ENCODE measurements at places on chromosomes 11 and 22. TPM values are rescaled to one million over a fixed set of nuclear protein-coding genes. Genes with fewer than 3 reads are reported as not detected.

DNA sequence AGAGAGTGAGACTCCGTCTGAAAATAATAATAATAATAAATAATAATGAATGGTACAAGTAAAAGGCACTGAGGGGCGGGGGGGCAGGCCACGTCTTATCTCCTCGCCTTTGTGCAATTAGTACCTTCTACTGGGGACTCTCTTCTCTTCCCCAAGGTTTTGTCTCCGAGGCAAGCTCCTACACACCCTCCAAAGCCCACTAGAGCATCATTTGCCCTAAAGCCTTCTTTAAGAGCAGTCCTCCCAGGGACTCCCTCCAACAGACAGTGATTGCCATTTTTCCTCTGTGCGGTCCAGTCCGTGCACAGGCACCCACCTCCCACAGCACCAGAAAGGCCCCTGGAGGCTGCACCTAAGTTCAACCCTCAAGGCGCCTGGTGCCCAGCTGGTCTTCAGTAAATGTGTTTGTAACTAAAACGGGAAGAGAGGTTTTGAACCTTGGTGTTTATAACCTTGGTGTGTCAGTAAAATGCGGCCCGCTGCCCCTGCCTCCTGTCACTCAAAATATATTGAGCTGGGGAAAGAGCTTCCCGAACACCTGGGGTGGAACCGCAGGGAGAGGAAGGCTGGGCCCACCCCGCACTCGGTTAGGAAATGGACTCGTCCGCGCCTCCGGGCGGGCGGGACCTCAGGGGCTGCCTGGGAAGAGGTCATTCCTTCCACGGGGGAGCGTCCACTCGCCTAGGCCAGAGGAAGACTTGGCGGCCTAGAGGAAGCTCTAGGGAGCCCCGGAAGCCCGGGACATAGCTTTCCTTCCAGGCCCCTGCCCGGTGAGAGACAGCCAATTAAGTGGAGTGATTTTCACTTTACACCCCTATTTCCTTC lies 4.7 kb upstream of the KDELR3 start:
- no peak overlapping the region for H3K27ac ChIP-seq
- peaks cover 36% of the 10 kb centered on the region for H3K27me3 ChIP-seq
- DNase-seq: no peak
- H3K4me3 ChIP-seq: no peak overlapping the region

GRCh38 chr11:110519796-110520195 lies 90.0 kb downstream of the FDX1 start:
- no peak overlapping the region for H3K4me3 ChIP-seq
- H3K36me3 ChIP-seq: no peaks in the 10 kb centered on the region
- no peak overlapping the region for H3K27ac ChIP-seq
- H3K4me1 ChIP-seq: peaks cover 5% of the 10 kb centered on the region
- H3K27me3 ChIP-seq: no peaks in the 10 kb centered on the region

DNA sequence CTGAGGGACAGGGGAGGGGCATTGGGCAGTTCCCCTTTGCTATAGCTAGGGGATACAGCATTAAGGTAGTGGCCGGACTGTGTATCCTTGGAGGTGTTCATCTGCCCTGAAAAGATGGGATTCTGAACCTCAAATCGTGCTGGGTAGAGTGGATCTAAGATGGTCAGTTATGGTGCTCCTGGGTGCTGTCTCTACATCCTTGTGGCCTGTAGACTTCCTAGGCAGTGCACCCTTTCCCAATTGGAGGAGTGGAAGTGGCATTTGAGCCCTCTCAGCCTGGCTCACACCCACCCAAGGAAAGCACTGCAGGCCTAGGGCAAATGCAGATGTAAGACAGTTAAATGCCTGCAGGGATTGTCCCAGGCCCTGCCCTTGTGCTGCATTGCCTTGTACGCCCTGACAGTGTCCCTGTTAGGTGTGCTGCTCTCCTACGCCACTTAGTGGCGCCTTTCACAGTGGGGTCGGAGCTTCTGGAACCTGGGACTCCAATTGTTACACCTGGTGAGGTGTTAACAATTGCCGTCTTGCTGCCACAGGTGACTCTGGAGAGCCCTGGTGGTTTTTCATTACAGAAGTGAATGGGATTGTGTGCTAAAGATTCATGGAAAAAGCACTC lies 35.0 kb downstream of the PPFIBP2 start:
- H3K4me3 ChIP-seq: no peak overlapping the region
- H3K4me1 ChIP-seq: peaks cover 3% of the 10 kb centered on the region
- no peaks in the 10 kb centered on the region for H3K36me3 ChIP-seq
- H3K27me3 ChIP-seq: peaks cover 2% of the 10 kb centered on the region

- no peak for DNase-seq
- H3K4me3 ChIP-seq: no peak overlapping the region
These were observed 934.9 kb downstream of the BRD1 start for GRCh38 chr22:48892578-48893287.

DNA sequence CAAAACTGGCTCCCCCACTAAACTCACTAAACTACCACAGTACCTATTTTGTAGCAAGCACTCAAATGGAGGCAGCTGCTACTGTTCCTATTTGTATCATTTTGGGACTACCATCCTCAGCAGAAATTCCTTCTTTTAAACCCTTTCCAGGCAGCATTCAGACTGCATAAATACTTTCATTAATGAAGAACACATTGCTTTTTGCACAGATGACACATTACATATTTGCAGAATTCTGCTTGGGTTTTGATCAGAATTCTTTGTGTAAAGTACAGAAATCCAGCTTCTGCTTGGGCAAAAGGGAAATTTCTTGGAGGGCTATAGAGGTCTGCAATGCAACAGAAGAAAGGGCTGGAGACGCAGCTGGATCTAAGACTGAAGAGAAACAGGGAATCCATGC lies 24.2 kb downstream of the RBX1 start:
- H3K36me3 ChIP-seq: peaks cover 9% of the 10 kb centered on the region
- H3K27ac ChIP-seq: no peak overlapping the region
- H3K4me1 ChIP-seq: no peaks in the 10 kb centered on the region

GRCh38 chr11:112835591-112836255 lies 125.5 kb upstream of the NCAM1 start:
- H3K27ac ChIP-seq: no peak overlapping the region
- no peaks in the 10 kb centered on the region for H3K4me1 ChIP-seq
- H3K4me3 ChIP-seq: no peak overlapping the region
- no peaks in the 10 kb centered on the region for H3K36me3 ChIP-seq
- no peaks in the 10 kb centered on the region for H3K27me3 ChIP-seq
- no peak for DNase-seq

DNA sequence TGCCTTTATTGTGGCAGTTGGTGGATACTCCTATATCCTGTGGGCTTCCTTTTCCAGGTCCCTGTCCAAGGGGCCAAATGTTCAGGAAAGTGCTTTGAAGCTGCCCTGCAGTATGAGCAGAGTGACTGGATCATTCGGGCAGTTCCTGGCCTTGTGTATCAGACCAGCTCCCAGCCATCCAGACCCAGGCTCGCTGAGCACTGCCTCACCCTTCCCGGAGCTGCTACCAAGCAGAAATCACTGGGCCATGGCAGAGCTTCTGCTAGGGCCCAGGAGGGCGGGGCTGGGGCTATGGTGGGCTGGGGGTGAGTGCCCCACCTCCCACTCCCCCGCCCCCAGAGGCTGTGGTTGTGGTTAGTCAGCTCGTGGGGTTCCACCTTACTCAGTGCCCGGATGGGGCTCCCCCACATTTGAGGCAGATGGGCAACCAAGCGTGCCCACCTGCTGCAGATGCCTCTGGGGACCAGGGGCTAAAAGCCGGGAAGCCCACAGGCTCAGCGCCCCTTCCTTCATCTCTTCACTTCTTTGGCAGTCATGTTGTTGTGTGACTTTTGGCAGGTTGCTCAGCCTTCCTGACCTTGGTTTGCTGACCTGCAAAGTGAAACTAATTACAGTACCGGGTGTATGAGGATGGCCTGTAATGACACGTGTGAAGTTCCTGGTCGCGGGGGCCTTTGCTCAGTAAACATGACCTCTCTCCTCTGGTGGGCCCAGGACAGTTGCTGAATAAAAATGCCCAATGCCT lies 2.1 kb upstream of the LRRC32 start:
- DNase-seq: no peak
- 0 out of 2 replicates have a peak, but pooled peaks cover 3% of the 10 kb centered on the region for H3K27me3 ChIP-seq
- H3K4me3 ChIP-seq: no peak overlapping the region
- H3K4me1 ChIP-seq: peaks cover 16% of the 10 kb centered on the region
- H3K27ac ChIP-seq: no peak overlapping the region
- H3K36me3 ChIP-seq: no peaks in the 10 kb centered on the region

The PATE4 gene
- not detected for total RNA-seq

The OR2AT4 gene
- not detected for total RNA-seq

The CAPRIN1 gene
- 266 TPM for total RNA-seq

The FADS2 gene
- 31.9 TPM for total RNA-seq

All from IMR-90 (cell line).